ENCODE measurements at places on chromosomes 2 and 18.

- DNase-seq, result no peak
Observed at GRCh38 chr2:46978723-46979122, 63.1 kb upstream of the MCFD2 start.

DNA sequence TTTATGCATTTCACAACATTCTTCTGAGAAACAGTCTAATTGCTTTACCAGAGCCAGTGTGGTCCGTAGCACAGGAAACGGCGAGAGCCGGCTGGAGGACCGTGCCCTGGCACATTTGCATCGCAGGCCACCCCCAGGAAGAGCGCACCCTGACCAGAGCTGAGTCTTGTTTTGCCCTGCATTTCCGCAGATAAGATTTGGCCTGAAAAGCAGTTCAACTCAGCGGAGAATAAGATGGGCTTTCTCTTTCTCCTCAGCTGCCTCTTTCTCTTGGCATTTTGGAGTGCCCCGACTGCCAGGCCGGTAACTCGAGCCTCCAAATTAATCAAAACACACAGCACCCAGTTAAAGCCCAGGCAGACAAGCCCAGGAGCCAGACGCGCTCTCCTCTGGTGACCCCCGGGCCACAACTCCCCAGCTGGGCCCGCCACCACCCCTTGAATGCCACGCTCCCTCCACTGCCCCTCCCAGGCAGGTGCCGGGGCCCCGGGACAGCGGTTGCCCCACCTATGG is 464 bp downstream of the COL4A4 start:
- DNase-seq, result no peak

DNA sequence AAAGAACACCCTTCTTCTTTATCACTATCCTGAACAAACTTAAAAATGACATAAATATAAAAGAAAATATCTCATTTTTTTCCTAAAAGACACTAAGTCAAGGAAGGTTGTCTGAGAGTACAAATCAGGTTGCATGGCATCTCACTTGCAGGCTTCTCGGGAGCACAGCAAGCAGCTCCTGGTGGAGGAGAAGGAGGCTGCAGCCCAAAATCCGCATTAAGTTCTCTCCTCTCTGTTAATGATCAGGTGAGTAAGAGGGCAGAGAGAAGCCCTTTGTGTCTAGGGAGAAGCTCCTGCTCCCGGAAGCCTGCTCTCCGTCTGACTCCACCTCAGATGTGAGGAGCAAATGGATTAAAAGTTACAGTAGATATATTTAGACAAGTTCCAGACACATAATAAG is 35.0 kb upstream of the DOK6 start:
- no peak for DNase-seq

GRCh38 chr2:223537651-223538601 is 64.2 kb downstream of the SCG2 start:
- no peak for DNase-seq

GRCh38 chr2:37864217-37864616 is 60.9 kb upstream of the RMDN2 start:
- no peak for DNase-seq
